Inflammatory macrophage treated with lipopolysaccharide for 4 hours (primary cell): ENCODE measurements at places on chromosomes 4 and X.

- no peak for DNase-seq
Observed at GRCh38 chr4:123327346-123327745, 69.2 kb upstream of the SPRY1 start.

- DNase-seq, result peak; percentile 1
Observed at GRCh38 chr4:151641983-151642382, 118.8 kb downstream of the GATB start.

DNA sequence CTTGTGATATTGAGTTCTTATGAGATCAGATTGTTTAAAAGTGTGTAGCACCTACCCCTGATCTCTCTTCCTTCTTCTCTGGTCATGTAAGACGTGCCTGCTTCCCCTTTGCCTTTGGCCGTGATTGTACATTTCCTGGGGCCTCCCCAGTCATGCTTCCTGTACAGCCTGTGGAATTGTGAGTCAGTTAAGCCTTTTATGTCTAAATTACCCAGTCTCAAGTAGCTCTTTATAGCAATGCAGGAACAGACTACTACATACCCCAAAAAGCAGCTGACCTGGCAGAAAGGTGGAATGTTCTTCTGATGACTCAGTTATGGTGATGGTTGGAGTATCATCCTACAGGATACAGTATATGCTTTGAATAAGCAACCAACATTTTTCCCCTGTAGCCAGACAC is 11.4 kb upstream of the MCUB start:
- peak; percentile 92 for DNase-seq

DNA sequence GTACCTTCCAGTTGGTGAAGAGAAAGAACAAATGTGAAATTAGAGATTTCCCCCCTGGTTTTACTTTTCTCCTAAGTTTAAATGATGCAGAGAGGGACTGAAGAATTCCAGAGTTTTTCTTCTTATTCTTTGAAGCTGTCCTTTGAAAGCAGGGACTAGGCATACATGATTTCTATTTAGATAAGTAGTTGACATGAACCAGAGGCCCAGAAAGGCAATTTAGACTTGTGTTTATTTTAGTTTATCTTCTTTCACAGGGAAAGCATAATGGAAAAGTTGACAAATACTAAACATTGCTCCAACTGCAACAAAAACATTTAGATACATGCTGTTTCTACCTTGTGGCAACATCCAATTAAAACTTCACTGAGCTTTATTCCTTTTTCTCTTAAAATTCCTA is 32.0 kb downstream of the PTPN13 start:
- no peak for DNase-seq

DNA sequence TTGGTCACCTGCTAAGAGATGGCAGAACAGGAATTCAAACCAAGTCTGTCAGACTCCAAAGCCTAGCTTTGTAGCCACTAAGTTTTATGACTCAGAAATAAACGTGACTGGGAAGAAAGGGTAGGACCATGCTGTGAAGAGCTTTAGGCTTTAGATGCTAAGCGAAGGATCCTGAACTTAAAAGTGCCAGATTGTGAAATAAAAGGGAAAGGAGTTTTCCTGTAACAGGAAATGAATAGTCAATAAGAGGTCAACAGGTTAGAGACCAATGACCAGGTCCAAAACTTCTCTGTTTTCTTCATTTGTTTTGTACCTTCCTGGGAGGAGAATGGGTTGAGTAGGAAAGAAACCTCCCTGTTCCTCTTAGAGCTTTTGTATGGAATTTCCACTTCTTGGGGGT is 98.8 kb upstream of the EOLA2 start:
- no peak for DNase-seq

GRCh38 chrX:105658136-105658535 is 164.2 kb upstream of the NRK start:
- no peak for DNase-seq

- no peak for DNase-seq
Observed at GRCh38 chr4:118957722-118958445, 69.2 kb downstream of the SYNPO2 start.
